Neural crest cell (in vitro differentiated cells): ENCODE measurements at places on chromosomes 1 and 21. TPM values are rescaled to one million over a fixed set of nuclear protein-coding genes. Genes with fewer than 3 reads are reported as not detected.

- no peak for DNase-seq
Measured at GRCh38 chr1:157279802-157280140, 141.6 kb upstream of the ETV3 start.

DNA sequence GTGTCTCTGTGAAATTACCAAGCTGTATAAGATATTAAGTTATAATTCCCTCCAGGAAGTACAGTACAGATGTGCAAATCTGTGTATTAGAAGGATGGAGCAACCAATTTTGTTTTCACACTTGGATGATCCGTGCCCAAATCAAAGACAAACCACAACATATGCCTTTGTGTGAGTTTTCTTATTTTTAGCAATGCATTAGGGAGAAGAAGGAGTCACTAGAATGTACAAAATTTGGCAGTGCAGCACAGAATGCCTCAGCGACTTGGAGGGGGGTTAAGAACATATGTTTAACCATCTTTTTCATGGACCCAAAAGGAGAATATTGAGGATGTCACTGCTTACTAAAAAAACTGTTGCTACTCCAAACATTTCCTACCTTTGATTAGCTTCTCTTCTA lies 45.3 kb downstream of the DAB1 start:
- DNase-seq = no peak

GRCh38 chr1:218412171-218412570 lies 67.0 kb downstream of the TGFB2 start:
- DNase-seq = no peak

The DIRAS3 gene
- total RNA-seq = 1.1 and 1.4 TPM in 2 replicates

GRCh38 chr21:20971296-20971921 lies 26.8 kb upstream of the NCAM2 start:
- DNase-seq = peak; percentile 46
